ENCODE measurements at places on chromosomes 5 and 9. TPM values are rescaled to one million over a fixed set of nuclear protein-coding genes. Genes with fewer than 3 reads are reported as not detected.

- peak; percentile 68 for DNase-seq
Measured at GRCh38 chr9:35906923-35907699, 1.1 kb downstream of the HRCT1 start.

DNA sequence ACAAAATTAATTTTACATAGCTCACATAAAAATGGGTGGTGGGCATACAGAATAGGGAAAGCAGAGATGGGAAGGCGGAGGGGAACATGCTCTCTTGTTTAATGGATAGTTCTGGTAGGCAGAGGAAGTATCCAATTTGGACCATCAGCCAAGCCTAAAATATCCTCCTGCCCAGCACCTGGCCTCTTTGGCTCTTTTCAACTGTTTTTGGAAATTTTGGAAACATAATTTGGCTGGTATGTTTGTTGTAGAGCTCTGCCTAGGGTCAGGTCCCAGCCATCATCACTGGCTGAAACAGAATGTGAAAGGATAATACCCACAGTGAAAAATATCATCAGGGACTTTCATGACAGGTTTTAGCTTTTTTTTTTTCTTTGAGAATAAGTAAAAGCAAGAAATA lies 467.3 kb upstream of the DMAC1 start:
- DNase-seq = no peak

GRCh38 chr9:78209127-78209526 lies 26.7 kb upstream of the CEP78 start:
- DNase-seq = no peak

- DNase-seq = no peak
Measured at GRCh38 chr5:852431-853401, 1.9 kb upstream of the ZDHHC11 start.

DNA sequence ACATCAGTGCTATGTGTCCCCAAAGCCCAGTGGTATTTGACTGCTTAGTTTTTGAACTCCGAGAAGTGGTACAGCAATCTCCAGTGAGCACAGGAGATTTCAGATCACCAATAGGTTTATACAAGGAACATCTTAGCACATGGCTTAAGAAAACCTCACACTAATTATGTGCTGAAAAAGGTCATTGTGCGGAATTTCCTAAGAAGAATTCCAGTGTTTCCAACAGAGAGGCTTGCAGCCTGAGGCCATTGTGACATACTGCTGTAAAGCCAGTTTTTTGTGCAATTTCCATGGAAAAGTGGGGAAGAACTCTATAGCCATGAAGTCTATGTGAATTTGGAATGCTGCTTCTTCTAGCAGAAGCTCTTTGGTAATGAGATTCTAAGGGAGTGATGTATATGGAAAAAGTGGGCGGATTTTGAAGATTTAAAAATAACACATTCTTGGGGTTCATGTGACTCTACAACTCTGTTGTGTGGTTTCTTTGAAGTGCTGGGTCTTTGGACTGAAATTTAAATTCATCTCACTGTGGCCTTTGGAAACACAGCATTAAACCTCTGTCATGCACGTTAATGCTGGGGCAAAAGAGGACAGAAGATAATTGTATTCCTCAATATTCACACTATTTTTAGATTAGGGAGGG lies 110.5 kb upstream of the CD180 start:
- DNase-seq = no peak

DNA sequence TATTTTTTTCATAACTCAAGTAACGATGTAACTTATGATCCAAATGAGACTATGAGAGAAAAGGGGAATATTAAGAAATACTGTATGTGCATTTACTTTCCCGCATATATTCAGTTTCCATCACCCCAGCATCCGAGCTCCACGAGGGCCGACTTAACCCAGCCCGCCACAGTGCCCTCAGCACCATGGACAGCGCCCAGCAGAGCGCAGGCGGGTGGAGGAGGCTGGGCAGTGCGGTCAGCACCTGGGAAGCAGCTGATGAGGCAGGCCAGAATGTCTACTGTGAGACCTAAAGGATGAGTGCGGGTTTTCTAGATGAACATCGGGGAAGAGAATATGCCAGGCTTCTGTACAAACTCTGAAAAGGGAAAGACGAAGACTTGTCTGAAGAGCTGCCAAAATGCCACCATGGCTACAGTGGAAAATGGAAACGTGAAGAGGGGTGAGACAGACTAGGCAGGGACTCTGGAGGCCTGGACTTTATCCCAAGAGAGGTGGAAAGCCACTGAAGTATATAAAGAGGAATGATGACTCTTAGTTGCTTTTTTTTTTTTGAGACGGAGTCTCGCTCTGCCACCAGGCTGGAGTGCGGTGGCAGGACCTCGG lies 34.5 kb upstream of the MED27 start:
- peak; percentile 85 for DNase-seq

DNA sequence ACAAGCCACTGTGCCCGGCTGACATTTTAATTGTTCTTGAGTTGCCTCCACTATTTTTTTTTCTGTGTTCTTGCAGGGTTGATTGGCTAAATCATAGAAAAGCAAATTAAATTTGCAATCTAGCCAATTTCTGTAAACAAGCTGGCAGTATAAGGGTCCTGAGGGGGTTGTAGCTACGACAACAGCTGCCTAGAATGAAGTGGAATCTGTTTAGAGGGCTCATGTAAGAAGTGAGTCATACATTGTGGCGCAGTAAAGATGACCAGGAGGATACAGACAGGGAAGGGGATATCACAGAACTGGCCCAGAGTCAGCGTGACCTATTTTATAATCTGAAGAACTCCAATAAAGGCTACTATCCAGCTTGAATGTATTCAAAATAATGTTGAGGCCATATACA lies 82.2 kb upstream of the TLE1 start:
- DNase-seq = no peak

- DNase-seq = no peak
Measured at GRCh38 chr9:87108661-87109060, 161.4 kb upstream of the GAS1 start.

The C9 gene
- polyA plus RNA-seq = 0.79 TPM

The ZDHHC12 gene
- polyA plus RNA-seq = 76.3 TPM
